ENCODE measurements at places on chromosomes 4 and X.

DNA sequence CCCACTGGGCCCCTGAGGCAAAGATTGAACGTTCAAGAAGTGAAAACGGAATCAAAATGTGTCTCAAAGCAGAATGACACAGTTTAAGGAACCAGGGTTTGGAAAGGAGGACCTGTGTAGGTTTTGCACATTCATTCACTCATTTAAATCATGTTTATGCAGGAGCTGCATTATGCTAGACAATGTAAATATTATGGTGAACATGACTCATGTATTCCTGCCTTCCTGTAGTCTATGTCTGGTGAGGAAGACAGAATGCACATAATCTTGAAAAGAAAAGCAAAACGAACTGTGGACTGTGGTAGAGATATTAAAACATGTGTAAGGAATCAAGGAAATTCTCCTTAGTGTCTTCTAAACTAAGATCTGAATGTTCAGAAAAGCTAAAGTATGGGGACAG is 311.8 kb upstream of the SMIM31 start:
- no peak for DNase-seq

DNA sequence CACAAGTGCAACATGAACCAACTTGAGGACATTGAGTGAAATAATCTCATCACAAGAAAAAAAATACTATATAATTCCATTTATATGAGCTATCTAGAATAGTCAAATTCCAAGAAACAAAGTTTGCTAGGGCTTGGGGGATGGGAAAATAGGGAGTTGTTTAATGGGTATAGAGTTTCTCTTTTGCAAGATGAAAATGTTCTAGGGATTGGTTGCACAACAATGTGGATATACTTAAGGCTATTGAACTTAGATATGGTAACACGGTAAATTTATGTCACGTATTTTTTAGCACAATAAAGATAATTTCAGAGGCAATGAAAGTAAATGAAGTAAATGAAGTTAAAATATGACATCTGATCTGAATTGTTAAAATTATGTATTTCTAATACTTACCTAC is 7.9 kb downstream of the MFSD8 start:
- no peak for DNase-seq

DNA sequence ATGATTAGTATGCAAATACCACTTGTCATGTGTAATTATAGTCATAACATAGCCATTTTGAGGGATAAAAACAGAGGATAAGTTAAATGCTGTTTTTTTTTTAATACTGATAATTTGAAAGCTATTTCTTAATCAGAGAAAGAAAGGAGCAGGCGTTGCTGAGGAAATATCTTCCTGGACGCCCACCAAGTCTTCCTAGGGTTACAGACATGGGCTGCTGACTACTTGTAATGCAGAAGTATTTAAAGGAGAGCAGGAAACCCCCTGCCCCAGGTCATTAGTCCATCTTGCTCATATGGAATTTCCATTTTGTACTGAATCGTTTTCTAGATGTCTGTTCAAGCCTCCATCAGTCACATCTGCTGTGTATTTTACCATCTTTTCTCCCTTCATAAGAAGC is 176.2 kb downstream of the ADGRL3 start:
- no peak for DNase-seq

DNA sequence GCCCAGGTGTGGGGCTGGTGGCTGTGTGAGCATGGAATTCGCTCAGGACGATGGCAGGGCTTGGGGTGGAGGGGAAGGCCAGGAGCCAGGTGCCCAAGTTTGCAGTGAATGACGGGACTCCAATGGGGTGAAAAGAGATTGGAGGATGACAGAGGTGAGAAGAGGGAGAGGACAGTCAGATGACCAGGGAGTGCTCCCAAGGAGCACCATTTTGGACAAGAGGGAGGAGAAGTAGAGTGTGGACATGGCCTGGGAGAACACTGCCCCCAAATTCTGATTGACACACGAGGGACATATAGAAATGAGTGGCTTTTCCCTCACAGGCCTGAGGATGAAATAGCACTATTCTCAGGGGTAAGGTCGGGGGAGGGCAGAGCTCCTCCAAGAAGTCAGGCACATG is 6.7 kb downstream of the MRFAP1 start:
- no peak for DNase-seq

GRCh38 chr4:89358935-89359638 is 51.5 kb upstream of the GPRIN3 start:
- no peak for DNase-seq

- no peak for DNase-seq
These were observed 110.1 kb upstream of the MED14 start for GRCh38 chrX:40845331-40845911.

DNA sequence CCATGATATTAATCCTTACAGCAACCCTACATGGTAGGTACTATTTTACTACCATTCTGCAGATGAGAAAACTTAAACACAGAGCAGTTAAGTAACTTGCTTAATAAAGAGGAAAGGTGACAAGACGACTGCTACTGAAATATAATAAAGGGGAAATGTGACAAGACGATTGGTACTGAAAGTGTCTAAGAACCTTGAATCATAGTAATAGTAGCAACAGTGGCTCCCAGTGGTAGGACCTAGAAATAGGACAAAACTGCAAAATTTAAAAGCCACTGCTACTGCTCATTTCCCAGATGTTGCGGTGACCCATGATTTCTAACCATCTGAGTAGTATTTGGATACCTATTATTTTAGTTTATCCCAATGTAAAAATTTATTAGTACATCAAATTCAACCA is 89.5 kb downstream of the TASL start:
- DNase-seq, result peak; percentile 22

- no peak for DNase-seq
These were observed 671.6 kb downstream of the GRXCR1 start for GRCh38 chr4:43564107-43564506.

DNA sequence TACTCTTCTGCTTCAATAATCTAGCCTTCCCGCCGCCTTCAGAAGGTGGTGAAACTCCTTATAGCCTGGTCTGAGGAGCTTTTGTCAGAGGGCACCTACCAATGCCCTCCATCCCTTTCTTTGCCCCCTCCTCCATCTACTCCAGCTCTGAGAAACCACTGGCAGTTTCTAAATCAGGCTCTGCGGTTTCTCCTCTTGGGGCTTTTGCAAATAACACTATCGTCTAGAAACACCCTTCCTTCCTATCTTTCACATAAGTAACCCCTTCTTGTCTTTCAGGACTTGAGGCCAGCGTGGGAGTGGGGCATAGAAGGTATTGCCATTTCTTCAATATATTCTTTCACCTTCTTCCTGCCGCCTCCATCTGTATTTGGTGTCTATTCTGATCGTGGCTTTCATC is 1.2 kb upstream of the EFHC2 start:
- no peak for DNase-seq

DNA sequence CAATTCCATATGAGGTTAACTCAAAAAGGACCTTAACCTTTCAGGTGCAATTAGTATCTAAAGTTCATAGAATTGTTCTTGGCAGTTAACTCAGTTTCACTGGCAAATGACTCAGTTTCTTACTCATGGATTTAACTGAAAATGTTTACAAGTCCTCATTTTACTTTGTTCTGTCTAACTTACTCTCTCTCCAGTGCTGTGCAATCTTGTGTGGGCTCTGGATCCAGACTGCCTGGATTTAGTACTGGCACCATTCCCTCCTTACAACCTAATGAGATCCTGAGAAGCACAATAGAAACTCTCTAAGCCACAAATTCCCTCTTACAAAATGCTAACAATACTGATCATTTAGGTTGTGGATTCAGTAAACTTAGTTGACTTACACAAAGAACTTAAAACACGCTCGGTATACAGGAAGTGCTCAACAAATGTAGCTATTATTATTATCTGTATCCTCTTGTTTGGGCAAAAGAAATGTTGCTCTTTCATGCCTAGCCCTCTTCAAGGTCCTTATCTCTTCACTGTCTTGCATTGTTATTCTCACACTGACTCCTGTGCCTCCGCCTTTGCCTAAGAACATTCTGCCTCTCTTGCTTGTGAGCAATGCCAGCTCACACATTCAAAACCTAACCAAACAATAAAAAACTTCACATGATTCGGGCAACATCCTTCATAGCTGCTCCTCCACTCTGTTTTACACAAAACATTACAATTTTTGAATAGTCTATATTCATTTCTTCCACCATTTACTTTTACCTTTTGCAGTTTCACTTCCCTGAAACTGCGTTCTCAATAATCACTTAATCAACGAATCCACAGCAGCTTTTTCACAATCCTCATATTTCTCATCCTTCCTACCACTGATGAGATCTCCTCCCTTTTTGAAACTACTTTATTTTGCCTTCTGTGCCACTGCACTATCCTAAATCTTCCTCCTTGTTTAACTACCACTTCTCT is 91.8 kb downstream of the PDE5A start:
- DNase-seq, result no peak

DNA sequence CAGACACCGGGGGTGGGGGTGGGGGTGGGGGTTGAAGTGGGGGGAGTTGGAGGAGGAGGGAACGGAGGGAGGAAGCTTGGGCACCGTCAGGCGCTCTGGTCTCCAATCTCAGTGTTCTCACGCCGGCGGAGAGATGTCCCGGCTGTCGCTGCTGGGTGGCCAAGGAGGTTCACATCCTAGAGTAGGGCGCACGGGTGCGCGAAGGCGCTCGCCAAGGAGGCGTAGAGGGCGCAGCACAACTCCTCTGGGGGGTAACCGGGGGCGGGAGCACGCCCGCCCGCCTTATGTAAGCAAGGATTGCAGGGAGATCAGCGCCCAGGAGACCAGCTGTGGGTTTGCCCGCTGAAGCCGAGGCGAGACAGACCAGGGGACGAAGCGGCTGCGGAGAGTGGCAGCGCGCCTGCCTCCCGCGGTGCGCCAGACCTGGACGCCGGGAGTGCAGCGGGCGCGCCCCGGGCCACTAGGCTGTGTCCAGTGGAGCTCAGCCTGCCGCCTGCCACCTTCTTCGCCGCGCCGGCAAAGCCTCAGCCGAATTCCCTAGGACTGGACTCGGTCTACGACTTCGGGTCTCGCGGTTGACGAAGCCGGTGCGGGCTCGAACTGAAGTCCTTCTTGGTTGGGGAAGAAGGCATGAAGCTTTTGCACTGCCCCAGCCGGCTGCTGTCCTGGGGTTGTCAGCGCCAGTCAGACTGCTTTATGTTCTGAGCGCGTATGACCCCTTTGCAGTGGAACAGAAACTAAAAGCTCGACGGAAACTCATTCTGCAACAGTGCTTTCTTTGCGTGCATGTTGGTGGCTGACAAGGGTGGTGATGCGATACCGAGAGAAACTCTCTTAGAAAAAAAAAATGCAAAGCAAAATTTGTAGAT is 707 bp upstream of the UNC5C start:
- peak; percentile 51 for DNase-seq

DNA sequence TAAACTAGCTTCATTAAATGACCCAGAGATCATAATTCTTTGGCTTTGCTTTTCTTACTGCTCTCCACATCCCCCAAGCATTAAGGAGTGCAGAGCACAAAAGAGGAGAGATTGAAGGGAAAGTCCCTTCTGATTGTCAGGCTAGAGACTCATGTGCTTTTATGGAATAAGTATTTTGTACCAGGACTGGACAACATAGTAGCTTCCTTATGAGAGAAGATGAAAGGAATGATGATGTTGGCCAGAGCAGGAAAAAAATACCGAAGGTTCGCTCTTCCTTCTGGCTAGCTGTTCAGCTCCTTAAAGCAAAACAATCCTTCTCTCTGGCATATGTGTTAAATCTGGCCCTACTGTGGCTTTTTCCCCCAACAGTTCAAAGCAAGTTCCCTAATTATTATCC is 53.1 kb downstream of the HOPX start:
- no peak for DNase-seq

GRCh38 chrX:68908071-68908470 is 79.2 kb downstream of the EFNB1 start:
- DNase-seq, result peak; percentile 37

DNA sequence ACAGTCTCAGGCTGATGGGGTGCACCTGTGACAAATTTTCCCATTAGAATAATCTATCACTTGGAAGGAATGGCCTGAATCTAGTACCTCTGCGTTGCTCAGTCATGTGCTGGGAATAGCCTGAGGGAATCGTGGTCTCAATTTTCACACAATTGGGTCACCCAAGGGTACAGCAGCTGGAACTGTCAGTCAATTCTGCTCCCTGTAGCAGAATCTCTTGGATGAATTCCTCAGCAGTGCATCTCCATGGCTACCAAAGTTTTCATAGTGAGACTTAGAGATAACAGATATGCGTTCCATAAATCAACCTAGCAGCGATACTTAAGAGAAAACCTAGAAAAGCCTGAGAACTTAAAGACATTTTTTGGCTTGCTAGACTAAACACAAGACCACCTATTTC is 288.7 kb upstream of the CTSO start:
- DNase-seq, result no peak

DNA sequence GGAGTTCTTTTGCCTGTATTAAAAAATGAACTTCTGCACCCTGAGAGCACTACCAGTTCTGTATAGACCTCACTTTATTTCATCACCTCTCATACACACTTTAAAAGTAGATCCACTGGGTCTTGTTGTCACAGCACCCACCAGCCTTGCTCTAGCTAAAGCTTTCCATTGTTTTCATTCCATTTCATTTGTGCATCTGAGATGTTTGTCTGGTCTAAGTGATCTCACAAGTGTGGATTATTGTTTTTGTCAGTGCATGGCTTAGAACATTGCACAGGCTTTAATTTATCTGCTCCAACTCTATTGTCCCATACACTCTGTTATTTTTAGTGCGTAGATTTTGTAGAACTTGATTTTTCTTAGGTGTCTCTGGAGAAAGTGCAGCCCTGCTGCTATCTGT is 1157.5 kb upstream of the PABPC4L start:
- DNase-seq, result no peak

DNA sequence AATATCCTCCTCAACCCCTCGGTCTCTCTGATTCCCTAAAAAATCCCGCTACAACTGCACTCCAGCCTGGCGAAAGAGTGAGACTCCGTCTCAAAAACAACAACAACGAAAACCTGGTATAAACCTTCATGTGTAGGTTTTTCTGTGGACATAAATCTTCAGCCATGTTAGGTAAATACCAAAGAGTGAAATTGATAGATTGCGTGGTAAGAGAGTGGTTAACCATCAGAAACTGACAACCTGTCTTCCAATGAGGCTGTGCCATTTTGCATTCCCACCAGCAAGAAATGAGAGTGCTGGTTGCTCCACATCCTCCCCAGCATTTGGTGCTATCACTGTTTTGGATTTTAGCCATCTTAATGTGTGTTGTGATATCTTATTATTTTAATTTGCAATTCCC is 10.9 kb downstream of the TBC1D19 start:
- DNase-seq, result no peak

DNA sequence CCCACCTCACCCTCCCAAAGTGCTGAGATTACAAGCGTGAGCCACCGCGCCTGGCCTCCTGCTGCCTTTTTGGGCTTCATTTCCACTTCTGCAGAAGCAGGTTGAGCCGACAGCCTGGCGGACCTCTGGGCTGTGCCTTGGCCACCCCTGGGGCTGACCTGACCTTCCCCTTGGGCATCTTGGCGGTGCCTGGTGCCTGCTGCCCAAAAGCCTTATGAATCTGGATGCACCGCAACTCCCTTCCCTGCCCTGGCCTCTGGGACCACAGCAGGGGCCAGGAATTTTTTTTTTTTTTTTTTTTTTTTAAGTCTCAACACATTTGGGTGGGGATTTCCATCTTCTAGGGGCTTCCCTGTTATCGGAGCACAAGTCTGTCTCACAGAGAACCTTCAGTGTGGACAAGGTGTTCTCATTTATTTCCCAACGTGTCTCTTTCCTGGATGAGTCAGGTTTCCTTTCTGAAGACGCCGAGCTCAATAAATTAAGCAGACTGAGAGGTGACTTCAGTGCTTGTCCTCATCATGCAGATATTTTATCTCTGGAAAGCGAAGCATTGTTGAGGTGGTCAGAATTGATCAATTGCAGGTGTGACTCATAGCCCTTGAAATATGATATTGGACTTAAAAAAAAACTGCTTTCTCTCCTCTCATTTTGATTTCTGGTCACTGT is 79.7 kb downstream of the SHROOM2 start:
- no peak for DNase-seq

- no peak for DNase-seq
These were observed 75.9 kb upstream of the AFAP1 start for GRCh38 chr4:8015512-8015911.

GRCh38 chr4:3158841-3159240 is 84.4 kb downstream of the HTT start:
- no peak for DNase-seq

Data from NCI-H524 (cell line).